SW480 (cell line): ENCODE measurements at places on chromosomes 7 and 10.
A peak's percentile ranks its signal among the peaks of the same experiment; 100 is the strongest.

DNA sequence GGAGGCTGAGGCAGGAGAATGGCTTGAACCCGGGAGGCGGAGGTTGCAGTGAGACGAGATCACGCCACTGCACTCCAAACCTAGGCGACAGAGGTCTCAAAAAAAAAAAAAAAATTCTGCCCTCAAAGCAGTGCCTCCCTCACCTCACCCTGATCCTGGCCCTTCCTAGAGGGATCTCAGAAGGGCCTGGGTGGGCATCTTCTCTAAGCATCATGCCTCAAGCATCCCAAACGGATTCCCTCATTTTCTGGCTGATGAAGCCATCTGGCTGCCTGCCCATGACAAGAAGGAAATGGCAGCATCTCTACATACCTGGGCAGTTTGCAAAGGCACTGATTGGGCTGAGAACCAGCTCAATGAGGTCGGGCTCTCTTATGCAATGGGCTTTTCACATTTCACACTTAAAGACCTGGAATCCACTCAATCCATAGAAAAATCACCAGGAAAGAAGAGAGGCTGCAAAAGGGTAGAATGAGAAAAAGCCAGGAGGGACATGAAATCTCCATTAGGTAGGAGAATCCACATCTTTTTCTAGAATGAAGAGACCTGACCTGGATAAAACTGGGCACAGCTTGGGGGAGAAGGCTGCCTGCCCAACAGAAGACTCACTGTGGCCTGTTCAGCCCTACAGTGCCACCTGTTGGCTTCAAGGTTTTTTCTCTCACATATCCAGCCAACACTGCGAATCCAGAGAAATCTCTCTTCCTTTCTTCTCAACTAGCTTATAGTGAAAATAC lies 48.1 kb downstream of the PDLIM1 start:
- DNase-seq: peak; percentile 53

DNA sequence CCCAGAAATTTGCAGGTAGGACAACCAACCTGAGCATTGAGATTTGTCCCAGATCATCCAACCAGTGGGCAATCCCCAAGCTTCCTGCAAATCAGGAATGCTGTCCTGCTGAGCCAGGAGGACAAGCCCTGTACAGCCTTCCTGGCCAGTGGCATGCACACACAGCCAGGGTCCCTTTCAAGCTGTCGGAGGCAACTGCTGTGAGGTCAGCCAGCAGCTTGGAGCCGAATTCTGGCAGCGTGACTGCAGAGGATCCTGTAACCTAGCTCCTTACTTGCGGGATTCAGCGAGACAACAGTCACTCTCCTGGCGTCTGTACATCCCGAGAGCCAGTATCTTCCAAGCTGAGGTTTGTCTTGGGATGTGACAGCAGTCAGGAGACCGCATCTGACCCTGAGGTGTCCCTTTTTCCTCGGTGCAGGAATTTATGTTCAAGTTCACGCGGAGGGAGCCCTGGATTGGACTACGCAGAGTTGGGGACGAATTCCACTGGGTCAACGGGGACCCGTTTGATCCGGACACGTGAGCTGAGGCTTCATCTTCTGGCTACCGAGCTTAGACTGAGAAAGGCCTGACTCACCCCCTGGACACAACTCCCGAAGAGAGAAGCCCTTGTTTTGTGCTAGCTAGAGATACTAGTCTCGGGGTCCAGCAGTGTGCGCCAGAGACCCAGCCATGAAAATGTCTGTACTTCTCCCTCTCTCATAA lies 18.3 kb downstream of the CLEC2L start:
- no peak for DNase-seq

- DNase-seq: no peak
Observed at GRCh38 chr10:1847361-1847760, 110.0 kb upstream of the ADARB2 start.

GRCh38 chr7:112201839-112202238 lies 4.4 kb downstream of the DOCK4 start:
- no peak for DNase-seq

DNA sequence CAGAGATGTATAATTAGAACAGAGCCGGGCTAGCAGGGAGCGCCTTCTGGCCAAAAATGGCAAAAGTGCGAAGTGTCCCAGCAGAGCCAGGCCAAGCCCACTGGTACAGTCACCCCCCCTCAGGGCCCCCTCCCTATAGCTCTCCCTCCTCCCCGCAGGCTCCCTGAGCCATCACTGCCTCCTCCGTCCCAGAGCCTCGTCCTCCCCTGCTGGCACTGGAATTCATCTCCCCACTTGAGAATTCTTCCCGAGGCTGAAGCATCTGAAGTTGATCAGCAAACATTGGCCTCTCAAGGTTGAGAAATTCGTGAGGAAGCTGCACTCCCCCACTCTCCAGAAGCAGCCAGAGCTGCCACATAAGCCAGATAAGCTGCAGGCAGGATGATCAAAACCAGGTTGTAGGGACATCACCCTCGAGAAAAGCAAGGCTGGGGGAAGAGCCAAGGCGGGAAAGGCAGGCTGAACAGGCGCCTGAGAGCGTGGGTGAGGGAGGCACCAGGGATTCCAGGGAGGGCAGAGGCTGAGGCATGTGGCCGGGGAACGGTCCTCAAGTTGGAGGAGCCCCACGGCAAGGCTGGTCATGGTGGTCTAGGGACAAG lies 23.4 kb downstream of the CAMK2G start:
- DNase-seq: no peak

GRCh38 chr7:157688533-157689268 lies 351.9 kb downstream of the DNAJB6 start:
- no peak for DNase-seq
